ENCODE measurements at places on chromosomes 11 and 22.

DNA sequence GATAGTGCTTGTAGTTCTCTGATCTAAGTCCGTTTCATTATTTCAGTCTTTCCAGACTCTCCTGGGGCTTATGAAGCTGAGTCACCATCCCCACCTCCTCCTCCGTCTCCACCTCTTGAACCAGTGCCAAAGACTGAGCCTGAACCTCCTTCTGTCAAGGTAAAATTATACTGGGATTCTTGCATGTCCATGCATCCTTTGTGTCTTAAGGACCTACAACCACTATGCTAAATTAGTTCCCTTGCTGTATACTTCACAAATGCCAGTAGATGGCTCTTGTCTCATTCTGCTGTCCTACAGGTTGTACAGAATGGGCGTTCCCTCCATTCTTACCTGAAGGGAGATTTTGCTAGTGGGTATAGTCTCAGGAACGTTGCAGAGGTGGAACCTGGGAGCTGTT lies 42.2 kb downstream of the POLD3 start:
- no peak for DNase-seq

- no peak for DNase-seq
Observed at GRCh38 chr22:41745968-41746367, 46.7 kb downstream of the MEI1 start.

DNA sequence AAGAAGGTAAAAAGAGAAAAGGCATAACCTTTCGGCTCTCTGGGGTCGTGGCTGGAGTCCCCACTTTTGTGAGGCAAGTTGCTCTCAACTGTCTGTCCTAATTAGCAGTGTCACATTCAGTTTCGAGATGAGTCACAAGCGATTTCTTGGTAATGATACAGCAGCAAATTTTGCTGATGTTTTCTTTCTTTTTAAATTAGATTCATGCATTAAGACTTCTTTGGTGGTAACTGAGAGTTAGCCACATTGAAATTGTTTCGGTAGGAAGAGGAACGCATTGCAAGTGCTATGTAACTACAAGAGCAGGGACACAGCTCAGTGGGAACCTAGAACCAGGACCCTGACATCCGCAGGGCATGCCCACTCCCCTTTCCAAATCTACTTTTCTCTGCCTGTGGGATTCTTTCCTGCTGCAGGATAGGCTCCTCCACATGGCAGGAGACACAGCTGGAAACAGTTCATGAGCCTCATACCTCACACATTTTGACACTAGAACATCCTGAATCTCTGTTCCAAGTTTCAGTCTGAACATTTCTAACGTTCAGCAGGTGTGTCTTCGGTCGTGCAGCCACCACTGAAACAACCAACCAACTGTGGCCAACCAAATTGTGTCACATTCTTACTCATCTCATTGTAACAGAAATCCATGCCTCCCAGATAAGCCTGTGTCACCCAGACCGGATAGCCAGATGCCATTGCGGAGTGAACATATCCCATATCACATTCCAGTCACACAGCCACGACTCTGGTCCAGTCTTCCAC lies 987.6 kb downstream of the NTM start:
- DNase-seq: no peak

DNA sequence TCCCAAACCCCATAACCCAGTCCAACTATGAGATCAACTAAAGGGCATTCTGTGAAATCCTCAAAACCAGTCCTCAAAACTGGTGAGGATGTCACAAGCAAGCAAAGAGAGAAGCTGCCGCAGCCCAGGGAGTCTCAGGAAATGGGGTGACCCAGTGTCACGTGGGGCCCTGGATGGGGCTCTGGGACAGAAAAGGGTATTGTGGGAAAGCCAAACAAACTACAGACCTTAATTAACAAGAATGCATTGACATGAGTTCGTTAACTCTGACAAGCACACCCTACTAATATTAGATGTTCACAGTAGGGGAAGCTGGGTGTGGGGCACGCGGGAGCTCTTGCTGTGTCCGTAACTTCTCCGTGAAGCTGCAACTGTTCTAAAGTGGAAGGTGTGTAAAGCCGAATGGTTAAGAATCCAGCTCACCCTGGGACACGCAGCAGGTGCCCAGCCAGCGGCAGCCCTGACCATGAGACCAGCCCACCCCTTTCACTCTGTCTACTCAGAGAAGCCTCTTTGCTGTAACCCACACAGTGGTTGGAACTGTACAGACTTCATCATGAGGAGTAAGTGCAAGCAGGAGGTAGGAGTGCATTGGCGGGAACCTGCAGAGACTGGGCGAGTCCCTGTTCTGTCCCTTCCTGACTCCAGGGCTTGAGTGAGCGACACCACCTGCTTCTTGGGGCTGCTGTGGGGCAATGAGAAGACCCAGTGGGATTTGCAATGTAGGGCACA lies 17.9 kb downstream of the LINC01488 start:
- DNase-seq: no peak

- DNase-seq: no peak
Observed at GRCh38 chr22:32650553-32651345, 150.8 kb upstream of the TIMP3 start.

GRCh38 chr22:47379037-47379436 lies 616.6 kb downstream of the TBC1D22A start:
- DNase-seq: no peak

All from T-cell (primary cell).